ENCODE measurements at places on chromosomes 6 and 20. TPM values are rescaled to one million over a fixed set of nuclear protein-coding genes. Genes with fewer than 3 reads are reported as not detected.

DNA sequence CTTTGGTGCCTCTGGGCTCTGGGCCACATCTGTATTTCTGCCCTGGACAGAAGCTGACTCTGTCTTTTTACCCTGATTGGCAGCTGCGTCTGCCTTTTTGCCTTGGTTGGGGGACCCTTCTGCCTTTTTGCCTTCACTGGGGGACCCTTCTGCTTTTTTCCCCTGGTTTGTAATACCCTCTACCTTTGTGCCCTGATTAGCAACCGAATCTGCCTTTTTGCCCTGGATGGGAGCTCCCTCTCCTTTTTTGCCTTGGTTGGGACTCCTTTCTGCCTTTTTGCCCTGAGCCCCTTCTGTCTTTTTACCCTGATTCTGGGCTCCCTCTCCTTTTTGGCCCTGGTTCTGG is 23.4 kb downstream of the RRBP1 start:
- no peak for DNase-seq

DNA sequence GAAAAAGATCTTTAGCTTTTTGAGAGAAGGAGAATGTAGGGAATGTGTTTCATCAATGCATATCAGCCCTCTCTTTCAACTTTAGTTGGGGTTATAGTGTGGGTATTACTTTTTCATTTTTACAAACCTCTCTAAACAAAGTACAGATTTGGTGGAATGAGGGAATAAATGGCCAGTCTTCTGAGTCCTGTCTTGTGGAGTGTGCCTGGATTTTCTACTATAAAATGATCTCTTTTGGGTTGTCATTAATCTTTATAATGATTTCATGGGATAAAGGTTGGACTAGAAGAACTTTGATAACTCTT is 209.3 kb downstream of the RNF144B start:
- no peak for DNase-seq

GRCh38 chr20:62073323-62073722 is 7.6 kb upstream of the TAF4 start:
- DNase-seq = no peak

CRIP3 gene
- not detected for total RNA-seq

CYP21A2 gene
- 0.32 TPM for total RNA-seq
